ENCODE measurements at places on chromosomes 1 and 21.

- no peak for DNase-seq
Measured at GRCh38 chr1:26553942-26554682, 24.6 kb downstream of the RPS6KA1 start.

DNA sequence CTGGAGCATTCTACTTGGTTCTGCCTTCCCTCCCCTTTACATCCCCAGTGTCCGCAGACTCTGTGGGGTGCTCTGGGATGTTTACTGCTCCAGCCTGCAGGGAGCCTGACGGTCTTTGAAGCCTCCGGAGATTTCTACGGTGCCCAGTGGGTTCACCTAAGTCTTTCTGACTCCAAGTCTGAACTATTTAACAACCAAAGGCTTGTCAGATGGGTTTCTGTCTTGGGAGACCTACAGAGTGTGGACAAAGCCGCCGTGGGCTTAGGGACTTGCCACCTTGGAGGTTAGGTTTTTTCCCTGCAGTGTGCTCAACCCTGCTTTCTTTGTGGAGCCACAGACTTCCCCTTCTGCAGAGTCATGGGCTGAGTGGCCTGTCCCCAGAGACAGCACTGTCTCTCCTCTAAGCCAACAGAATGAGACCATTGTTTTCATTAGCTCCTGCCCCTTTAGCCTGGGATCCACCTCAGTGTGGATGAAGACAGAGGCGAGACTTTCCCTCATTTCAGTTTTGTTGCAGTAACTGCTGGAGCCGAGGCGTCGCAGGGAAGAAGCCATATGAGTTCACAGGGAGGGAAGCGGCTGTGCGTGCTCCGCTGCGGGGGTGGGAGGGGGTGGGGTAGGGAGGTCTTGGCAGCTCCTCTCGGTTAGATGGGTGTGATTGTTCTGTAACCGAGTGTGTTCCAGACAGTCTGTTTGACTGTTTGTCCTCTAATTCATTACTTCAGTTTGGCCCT, 120.7 kb downstream of the CNIH3 start:
- no peak for DNase-seq

DNA sequence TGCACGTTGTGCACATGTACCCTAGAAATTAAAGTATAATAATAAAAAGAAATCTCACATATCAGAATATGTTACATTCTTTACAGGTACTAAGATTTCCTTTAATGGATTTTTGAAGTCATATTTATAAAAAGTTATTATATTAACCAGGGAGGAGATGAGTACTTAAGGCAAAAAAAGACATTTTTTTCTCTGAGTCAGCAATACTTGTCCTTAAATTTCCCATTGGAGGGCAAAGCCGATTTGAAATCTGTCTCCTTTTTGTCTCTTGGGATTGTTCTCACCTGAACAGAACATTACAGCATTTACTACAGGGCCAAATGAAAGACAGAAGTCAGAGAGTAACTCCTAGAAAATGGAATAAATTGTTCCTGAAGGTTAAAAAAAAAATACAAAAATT, 26.3 kb upstream of the SLC16A1 start:
- no peak for DNase-seq

DNA sequence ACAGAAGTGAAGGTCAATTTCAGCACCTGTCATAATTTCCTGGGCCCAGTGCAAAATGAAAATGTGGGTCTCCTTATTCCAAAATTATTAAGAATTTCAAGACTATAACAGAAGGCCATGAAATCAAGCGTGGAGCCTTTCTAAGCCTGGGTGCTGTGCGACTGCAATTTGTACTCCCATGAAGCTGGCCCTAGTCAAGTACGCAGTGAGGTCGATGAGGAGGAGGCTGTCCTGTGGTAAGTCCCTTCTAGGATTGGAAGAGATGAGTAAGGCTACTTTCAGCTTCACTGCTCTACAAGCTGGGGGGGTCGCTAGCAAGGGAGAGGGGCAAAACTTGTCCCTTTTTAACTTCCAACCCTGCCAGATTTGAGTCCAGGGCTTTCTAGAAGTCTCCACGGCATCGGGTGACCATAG, 410 bp upstream of the NUDC start:
- DNase-seq = no peak

- no peak for DNase-seq
Measured at GRCh38 chr1:238549137-238549536, 658.4 kb upstream of the ZP4 start.

- DNase-seq = no peak
Measured at GRCh38 chr1:230568676-230569075, 73.6 kb upstream of the COG2 start.

GRCh38 chr1:234595899-234596298, 14.1 kb downstream of the IRF2BP2 start:
- no peak for DNase-seq

DNA sequence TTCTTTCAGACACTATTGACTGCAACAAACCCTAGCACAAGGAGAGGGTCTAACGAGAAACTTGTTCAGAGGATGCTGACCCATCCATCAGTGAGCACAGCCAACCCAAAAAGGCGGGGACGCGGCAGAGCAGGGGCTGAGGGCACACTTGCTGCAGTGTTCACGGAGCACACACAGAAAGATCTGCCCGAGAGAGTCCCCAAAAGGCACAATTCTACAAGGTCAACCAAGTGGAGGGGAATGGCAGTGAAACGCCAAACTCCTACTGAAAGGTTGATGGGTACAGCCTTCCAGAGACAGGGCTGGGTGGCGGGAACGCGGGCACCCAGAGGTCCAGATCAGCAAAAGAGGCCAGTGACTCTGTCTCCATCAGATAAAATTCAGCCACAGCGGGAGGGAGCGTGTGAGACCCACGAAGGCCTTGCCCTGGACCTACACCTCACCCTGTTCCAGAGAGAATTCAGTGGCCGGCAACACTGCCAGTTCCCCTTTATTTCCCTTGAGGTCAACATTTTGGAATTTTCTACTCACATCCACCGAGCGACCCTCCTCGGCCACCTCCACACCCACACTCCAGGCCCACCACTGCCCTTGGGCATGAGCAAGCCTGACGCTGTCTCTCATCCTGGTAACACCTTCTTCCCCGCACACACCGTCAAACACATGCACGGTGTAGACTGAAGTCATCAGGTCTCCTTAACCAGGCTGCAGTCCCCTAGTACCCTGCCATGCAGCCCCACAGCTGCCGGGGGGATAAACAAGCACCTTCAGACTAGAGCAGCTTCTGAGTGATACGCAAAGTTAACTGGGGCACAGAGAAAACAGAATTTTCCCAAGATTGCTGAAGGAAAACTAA, 5.5 kb downstream of the GNG4 start:
- no peak for DNase-seq

DNA sequence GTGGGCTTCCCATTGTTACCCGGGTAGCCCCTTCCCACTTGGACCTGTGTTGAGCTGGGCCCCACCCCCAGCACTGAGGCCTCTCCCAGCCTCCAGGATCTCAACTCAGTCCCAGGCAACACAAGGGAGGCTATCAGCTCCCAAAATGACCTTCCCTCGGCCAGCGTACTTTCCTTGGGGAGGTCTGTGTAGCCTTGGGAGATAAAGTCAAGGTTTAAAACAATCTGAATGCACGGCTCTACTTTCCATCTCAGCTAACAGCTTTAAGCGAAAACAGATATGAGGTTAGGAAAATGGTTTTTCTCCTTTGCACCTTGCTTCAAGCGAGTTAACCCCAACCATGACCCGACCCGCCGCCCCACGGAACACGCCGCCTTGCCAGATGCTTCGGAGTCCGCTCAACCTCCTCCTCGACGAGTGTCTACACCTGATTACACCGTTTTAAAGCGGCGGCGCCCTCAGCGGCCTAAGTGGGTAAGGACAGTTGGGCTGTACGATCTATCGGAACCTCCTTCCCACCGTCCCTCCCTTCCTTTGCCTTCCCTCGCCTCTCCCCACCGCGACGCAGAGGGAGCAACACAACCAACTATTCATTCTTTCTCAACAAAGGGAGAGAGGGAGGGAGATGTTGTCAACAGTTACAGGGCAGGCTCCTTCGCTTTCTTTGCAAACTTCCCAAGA, 1.1 kb downstream of the BCAR3 start:
- peak; percentile 37 for DNase-seq

DNA sequence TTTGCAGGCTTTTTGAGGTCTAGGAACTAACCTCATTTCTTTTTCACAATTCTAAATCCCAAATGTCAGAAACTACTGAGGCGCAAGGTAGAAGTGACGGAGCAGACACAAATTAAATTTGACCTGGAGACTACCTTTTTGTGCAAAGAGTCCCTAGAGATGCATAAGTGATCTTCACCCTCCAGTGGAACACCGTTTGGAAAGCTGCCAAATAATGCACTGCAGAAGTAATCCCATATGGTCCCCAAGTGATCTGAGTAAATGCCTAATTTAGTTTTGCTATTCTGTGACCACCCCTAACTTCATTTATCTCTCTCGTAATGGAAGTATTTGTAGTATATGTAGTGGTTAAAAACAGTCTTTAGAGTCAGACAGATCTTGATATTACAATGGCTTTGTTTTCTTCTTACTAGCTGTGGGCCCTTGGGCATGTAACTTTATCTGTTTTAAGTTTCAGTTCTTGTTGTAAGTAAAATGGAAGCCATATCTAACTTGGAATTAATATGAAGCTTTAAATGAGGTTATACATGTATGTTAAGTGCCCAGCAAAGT, 70.4 kb upstream of the IPO9 start:
- no peak for DNase-seq

DNA sequence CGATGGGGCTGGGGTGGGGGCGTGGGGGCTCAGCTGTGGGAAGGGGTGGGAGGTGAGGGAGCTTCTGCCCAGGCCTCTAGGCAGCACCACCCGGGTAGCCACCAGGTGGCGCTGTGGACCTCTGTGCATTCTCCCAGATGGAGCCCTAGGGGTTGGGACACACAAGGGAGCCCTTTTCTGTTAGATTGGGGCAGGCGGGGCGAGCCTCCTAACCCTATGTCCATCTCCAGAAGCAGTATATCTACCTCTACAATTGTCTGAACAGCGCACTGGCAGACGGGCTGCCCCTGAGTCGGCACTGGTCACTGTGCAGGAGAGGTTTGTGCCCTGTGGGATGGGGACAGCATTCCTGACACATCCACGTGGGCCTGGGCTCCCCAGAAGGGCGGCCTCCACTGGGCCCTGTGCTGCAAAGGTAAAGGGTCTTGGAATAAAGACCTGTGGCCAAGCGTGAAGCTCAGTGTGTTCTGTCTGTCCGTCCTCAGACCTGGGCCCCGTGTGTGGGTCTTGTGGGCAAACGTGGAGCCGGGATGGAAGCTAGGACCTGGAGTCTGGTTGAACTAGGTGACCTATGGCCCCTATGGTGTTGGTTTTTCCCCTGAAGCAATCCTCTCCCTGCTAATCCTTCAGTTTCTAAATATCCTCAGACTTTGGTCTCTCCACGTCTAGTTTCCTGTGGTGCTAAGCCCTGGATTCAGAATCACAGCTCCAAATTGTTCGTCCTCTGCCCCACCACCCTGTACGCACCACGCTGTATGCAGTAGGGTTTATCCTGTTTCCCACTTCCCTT, 4.4 kb upstream of the LGR6 start:
- peak; percentile 65 for DNase-seq

GRCh38 chr1:169105087-169105433, 1.4 kb upstream of the ATP1B1 start:
- DNase-seq = no peak

DNA sequence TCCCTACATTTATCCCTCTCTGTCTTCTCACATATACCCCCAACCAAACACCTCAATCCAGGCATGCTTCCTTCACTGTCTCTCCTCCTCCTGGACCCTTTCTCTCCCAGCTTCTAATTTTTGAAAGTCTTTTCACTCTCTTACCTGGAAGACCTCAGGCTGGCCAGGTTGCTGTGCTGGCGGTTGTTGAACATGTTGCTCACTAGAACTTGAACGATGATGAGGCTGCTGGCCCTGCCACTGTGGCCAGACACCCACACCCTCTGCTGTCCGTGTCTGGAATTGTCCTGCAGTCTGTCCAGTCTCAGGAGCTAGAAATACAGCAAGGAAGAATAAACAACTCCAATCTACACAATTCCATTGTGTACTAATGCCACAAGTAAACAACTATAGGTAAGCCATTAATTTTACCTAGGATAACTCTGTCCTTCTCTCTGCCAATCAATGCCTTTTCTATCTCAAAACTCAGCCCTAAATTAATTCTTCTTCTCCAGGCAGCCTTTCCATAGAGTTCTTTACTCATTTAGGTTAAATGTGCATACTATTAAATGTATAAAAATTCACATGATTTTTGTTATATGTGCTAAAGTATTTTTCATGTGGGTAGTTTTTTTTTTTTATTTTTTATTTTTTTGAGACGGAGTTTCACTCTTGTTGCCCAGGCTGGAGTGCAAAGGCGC, 5.1 kb upstream of the CTSK start:
- DNase-seq = no peak

DNA sequence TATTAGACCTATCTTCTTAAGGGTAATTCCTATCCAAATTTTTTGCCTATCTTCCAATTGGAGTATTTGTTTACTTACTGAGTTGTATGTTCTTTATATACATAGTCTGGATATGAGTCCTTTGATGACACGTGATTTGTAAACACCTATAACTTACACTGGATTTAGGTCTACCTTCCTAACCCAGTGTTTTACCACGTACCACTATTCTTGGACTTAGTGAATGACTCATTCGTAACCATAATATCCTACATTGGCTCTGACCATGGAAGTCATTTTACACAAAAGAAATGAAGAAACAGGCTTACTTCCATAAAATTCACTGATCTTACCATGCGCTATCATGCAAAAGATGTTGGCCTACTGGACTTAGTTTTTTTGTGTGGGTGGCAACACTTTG, 23.9 kb upstream of the ZZZ3 start:
- no peak for DNase-seq

GRCh38 chr1:201614262-201615015, 75.5 kb downstream of the NAV1 start:
- no peak for DNase-seq

GRCh38 chr1:96741335-96741734, 19.8 kb downstream of the PTBP2 start:
- DNase-seq = no peak

DNA sequence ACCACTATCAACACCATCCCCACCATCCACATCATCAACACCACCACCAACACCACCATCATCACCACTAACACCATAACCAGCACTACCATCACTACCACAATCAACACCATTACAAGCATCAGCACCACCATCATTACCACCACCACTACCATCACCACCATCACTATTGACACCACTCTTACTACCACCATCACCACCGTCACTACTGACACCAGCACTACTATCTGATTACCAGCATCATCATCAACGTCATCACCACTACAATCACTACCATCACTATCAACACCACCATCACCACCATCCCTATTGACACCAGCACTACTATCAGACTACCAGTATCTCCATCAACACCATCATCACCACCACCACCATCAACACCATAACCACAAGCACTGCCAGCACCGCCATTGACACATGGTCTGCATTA, 106.1 kb upstream of the RUNX3 start:
- no peak for DNase-seq

All from hypothalamus (tissue), 51 donors.